ENCODE measurements at places on chromosomes 5 and 9.

GRCh38 chr9:131727184-131727759 lies 12.6 kb downstream of the RAPGEF1 start:
- no peak for DNase-seq

DNA sequence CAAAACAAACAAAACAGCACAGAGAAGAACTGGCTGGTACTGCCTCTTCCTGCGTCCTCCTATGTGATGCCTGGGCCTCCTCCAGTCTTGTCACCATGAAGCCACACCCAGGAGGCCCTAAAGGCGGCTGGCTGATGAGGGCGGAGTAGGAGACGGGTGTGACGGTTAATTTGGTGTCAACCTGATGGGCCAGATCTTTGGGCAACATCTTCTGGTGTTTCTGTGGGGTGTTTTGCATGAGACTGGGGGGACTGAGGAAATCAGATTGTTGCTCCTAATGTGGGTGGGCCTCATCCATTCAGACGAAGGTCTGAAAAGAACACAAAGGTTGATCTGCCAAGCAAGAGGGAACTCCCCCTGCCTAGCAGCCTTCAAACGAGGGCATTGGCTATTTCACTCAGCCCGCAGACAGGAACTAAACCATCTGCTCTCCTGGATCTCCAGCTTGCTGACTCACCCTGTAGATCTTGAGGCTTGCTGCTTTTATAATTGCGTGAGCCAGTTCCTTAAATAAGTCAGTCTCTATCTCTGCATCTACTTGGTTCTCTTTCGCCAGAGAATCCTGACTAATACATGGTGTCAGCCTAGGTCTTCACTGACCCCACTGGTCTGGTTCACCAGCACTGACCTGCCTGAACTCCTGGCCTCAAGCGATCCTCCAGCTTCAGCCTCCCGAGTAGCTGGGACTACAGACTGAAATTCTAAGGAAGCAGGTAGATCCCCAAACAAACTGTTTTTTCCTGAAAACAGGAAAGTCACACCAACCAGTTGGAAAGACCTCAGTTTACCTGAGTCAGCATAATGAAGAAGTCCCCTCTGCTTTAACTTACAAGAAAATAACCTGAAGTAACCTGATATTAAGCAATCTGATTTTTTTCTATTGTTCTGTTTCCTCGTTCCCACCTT lies 12.8 kb upstream of the ZFP62 start:
- DNase-seq: peak; percentile 24

DNA sequence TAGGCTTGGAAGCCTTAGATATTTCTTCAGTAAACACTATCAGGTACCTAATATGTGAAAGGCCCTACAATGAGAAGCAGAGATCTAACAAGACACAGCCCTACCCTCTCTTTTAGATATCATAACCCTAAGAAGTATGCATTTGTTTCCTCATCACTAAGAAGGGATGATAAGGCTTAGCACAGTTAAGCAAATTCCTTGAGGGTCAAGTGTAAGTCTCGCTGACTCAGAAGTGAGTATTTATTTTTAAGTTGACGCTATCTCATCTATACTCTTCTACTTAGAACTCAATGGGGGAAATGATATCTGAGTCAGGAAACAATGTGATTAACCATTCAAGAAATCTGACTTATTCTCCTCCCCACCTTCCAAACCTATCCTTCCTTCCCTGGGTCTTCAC lies 149.7 kb downstream of the ESM1 start:
- DNase-seq: no peak

DNA sequence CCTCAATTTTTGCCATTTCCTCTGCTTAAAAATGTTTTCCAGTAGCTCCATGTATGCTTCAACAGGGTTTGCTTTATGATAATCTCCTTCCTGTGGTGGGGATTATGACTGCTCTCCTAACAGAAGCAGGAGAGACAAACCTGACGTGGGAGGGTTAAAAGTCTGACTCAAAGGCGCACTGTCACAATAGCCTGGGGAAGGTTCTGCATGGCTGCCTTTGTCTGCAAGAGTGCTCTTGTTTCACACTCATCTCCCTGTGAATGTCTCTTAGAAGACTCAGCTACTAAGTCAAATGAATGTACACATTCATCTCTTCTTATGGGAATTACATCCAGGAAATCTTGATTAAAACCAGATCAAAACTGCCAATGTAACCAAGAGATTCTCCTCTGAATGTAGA lies 90.9 kb upstream of the MTAP start:
- DNase-seq: peak; percentile 8

- DNase-seq: no peak
Observed at GRCh38 chr5:122283592-122283991, 28.4 kb upstream of the SNCAIP start.

GRCh38 chr5:143583409-143583808 lies 179.9 kb upstream of the NR3C1 start:
- no peak for DNase-seq

GRCh38 chr5:68661237-68661636 lies 432.6 kb upstream of the SLC30A5 start:
- DNase-seq: peak; percentile 12

- DNase-seq: no peak
Observed at GRCh38 chr9:85942913-85943709, 2.2 kb downstream of the NAA35 start.

DNA sequence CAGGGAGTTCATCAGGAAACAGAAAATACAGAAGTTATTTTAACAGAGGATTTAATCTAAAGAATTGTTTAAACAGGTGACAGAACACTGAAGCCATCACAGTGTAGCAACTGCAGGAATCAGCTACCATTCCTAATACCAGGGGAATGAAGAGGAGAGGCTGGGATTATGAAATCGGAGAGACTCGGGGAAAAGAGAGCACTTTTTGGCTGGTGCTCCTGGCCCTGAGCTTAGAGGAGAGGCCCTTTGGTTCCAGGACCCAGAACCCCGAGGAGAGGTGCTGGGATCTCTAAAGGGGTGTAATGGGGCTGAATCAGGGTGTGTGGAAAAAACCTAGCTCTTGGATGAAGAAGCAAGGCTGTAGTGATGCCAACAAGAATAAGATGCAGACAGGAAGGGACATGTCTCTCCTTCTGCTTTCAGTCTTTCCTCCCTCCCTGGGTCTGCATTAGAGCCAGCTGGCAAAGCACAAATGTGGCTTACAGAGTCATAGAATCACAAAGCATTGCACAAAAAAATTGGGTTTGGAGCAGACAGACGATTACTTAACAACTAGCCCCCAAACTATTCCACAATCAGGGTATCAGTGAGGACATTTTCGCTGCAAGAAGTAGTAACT lies 11.6 kb upstream of the SFXN1 start:
- DNase-seq: no peak

GRCh38 chr9:127770583-127770904 lies 7.9 kb downstream of the SH2D3C start:
- no peak for DNase-seq

GRCh38 chr9:14080959-14081542 lies 232.9 kb downstream of the NFIB start:
- no peak for DNase-seq

DNA sequence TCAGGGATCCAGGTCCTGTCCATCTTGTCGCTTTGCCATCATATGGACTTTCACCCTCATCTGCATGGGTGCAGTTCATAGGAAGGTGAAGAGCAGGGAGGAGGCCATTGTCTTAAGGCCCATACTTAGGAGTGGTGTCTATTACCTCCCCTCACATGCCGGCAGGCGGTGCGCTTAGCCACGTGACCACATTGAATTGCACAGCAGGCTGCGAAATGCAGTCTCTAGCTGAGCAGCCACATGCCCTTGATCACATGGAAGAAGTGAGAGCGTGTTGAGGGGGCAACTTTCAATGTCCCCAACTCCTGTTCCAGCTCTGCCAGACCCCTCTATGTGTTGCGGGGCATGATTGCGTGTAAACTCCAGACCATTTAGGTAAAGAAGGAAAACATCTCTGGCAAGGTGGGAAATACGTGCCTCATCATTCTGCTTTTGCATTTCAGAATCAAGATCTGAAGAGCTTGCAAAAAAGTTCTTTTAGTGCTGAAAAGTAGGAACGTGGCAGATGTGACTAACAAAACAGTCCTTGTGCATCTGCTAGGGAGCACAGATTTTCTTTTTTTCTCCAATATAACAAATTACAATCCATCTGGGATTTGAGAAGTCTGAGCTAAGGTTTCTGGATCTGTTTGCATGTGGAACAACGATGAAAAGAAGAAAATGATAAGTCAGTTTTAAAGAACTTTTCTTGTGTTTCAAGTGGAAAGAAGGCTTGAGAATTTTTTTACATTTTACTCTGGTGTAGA lies 34.4 kb downstream of the ROPN1L start:
- no peak for DNase-seq

GRCh38 chr9:93575796-93576257 lies 557 bp upstream of the PHF2 start:
- peak; percentile 55 for DNase-seq

DNA sequence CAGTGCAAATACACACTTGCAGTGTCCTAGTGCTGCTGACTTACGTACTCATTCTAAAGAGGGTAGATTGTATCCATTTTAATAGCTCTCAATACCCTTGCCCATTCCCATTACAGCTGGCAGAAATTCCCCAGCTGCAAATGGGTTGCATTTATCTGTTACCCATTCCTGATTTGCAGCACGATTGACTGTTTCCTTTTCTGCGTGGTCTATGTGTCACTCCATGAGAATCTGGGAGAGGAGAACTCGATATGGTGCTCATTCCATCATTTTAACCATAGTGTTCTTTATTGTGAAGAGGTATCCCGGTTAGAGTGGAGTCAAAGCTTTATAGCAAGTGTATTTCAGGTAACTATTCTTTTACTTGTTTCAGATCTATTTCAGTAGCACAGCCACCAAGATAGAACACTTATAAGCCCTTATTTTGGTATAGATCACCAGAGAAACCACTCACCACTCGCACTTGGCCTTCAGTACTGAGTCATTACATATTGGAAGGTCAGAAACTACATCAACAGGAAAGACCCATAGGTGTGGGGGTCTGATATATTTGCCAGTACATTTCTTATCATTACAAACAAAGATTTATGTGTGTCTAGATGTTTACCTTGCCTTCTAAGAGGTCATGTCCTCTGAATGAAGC lies 139.5 kb downstream of the MUSK start:
- no peak for DNase-seq

GRCh38 chr9:34862043-34862442 lies 96.0 kb upstream of the PHF24 start:
- DNase-seq: no peak

DNA sequence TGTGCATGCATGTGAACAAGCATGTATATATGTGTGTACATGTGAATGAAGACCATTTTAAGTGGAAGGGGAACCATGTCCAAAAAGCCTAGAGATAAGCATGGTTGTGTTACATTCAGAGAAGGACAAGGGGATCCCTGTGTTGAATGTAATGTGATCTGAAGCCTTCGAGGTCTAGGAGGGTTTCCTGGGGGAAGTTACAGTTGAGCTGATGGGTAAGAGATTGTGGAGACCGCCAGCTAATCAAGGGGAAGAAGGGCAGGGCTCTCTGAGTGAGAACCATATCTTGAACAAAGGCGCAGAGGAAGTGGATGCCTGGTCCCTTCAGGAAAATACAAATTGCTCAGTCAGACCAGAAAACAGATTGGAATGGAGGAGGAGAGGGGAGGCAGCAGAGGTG lies 45.5 kb upstream of the TNFSF15 start:
- no peak for DNase-seq

- no peak for DNase-seq
Observed at GRCh38 chr5:74031536-74031935, 405.5 kb downstream of the ARHGEF28 start.

- DNase-seq: no peak
Observed at GRCh38 chr9:86639899-86640379, 285.7 kb upstream of the TUT7 start.

GRCh38 chr5:24353611-24354010 lies 291.2 kb downstream of the CDH10 start:
- no peak for DNase-seq

GRCh38 chr5:1488882-1489680 lies 34.7 kb downstream of the LPCAT1 start:
- DNase-seq: peak; percentile 39
